MG63 (cell line): ENCODE measurements at places on chromosomes 5 and 9. TPM values are rescaled to one million over a fixed set of nuclear protein-coding genes. Genes with fewer than 3 reads are reported as not detected.

Gene RELL2
- 13.2 and 15.1 TPM in 2 replicates for total RNA-seq

Gene NELFB
- 56.3 and 75.6 TPM in 2 replicates for total RNA-seq

Gene MZB1
- total RNA-seq: not detected in 2 replicates

Gene PCDHA10
- not detected in 2 replicates for total RNA-seq

Gene GPX3
- total RNA-seq: 2.3 and 5.6 TPM in 2 replicates

Gene TRIM36
- 0.10 TPM in 1 of 2 replicates, not detected in the other for total RNA-seq

Gene STARD4
- 9.8 and 13.5 TPM in 2 replicates for total RNA-seq

DNA sequence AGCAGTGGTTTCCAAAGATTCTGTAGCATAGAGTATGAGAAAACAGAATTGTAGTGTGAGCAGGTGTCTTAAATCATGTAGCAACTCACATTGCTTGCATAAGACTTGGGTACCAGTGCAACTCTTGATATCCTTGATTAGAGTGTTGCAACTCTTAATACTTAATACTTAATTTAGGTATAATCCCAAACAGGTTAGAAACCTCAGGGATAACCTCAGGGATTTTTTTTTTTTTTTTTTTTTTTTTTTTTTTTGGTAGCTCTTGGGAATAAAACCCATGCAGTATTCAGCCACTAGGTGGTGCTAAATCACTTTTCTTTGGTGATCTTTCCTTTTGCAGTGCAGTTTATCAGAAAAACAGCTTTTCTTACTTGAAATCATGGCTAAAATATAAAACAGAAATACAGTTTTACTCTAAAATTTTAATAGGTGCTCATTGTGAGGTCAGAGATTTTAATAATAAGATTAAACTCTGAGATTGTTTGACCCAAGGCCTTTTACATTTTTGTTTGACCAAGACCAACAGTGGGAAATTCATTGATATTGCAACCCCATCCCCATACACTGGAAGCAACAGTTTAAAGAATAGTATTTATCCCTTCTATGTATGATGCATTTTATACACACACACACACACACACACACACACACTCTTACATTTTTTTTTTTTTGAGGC is 55.3 kb downstream of the ERAP1 start:
- no peak for DNase-seq

- no peak for DNase-seq
Observed at GRCh38 chr9:31470051-31470450, 914.4 kb upstream of the ACO1 start.

DNA sequence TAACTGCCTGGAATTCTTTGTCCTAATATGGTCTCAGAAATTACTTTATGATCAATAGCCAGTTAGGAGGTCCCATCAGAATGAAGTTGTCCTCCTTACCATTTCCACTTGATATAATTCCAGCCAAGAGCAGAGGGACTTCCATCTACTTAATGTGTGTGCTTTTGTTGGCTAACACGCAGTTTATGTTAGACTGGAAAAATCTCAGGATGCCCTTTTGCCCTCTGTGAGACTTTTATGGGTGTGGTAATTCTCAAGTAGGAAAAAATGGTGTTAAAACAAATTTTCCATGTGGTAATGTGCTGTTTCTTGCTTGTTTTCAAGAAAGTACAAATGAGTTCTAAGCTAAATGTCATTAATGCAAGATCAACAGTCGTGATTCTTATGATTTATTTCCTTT is 327.1 kb downstream of the MTRR start:
- no peak for DNase-seq

DNA sequence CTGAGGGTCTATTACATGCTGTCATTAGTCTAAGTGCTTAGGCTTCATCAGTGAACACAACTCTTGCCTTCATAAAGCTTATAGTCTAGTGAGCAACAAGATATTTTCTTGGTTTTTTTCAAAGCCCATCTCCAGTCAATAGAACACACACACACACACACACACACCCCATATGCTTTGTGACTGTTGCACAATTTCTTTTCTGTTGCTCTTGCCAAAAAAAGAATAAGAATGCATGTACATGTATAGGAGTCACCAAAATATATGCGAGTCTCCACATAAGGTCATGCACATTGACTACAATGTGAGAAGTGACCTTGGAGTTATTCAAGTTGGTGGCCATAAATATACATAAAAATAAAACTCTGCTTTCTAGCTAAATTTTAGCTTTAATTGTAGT is 351.5 kb upstream of the TLE4 start:
- no peak for DNase-seq

GRCh38 chr5:64339769-64340168 is 166.0 kb upstream of the RGS7BP start:
- no peak for DNase-seq

DNA sequence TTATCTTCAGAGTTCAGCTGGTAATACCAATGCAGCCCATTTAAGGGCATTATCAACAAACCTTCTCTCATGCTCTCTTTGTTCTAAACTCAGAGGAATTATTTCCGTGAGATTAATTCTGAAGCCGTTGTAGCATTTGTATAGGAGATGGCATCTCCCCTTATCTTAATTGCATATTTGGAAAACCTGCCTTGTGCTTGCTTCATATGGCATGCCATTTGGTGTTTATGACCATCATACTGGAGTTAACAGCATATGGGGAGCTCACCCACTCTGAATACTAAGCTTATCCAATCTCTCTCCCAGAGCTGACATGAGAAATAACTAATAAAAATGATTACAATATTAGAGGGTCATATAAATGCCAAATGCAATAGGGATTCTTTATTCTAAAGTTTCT is 243.2 kb downstream of the BRINP1 start:
- no peak for DNase-seq

DNA sequence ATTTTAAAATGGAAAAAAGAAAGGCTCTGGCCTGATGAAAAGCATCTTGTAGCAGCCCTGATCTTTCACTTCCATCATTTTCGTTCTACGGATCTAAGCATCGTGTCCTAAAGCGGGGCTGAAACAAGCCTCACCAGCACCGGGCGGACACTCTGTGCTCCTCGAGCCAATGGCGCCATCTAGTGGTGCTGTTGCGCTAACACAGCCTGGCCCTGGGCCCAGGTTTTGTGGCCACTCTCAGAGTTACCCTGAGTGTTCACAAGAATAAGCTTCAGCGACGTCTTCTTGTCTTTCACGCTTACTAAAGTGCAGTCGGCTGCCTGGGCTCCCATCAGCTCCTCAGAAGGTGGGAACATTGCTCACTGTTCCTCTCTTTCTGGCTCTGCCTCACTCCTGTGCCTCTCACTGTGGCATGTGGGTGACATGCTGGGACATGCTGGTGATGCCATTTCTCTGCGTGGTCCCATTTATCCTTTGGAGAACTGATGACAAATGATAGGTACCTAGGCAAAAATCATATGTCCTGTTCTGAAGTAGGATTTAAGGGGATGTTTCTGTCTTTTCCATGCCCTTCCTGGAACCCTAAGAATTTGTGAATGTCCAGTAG is 32.7 kb downstream of the DMRT3 start:
- peak; percentile 69 for DNase-seq

DNA sequence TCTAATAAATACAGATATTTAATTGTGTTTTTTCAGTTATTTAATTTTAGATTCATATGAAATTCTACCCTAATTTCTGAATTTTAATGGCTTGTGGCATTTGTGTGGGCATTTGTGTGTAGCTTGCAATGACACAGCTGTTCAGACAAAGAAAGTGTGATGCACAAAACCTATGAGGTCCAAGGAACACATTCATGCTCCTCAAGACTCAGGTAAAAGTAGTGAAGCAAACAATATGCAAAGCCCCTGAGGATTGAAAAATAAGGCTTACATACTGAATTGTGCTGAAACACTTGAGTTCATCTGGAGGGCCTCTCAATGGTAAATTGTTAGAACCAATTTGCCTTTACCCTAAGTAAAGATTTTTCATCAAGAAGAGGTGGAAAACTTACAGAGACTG is 28.1 kb downstream of the IL7R start:
- DNase-seq: no peak

DNA sequence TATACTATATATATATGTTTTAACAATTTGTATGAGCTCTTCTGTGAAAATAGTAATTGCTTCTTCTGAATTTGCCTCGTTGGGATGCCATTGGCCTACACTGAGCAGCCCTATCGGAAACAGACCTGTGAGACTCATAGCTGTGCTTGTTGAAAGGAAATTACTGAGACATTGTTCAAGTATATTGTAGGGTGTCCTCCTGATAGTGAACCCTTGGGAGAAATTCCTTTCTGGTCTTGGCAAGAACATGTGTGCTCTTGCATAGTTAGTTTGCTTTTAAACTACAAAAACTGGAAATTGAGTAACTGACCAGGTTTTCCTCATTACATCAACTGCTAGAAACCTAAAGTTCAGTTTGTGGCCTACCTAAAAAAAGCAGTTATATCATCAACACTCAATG is 160.9 kb downstream of the LURAP1L start:
- DNase-seq: no peak

- no peak for DNase-seq
Observed at GRCh38 chr9:131275332-131276093, 797 bp downstream of the FAM78A start.

DNA sequence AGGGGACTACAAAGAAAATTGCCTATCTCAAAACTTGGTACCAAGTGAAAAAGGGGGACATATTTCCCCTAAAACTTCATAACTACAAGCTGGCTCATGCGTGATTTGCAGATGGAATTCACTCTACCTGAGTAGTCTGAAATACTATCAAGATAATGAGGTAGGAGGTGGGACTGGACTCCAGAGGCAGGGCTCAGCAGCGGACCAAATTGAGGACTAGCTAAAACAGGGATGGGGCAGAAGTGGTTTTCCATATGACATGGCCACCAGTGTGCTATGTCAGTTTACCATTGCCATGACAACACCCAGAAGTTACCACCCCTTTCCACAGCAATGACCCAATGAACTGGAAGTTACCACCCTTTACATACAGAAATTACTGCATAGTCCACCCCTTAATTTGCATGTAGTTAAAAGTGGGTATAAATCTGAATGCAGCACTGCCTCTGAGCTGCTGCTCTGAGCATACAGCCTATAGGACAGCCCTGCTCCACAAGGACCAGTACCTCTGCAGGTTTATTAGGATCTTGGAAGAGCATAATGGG is 30.4 kb upstream of the TESK1 start:
- DNase-seq: no peak

DNA sequence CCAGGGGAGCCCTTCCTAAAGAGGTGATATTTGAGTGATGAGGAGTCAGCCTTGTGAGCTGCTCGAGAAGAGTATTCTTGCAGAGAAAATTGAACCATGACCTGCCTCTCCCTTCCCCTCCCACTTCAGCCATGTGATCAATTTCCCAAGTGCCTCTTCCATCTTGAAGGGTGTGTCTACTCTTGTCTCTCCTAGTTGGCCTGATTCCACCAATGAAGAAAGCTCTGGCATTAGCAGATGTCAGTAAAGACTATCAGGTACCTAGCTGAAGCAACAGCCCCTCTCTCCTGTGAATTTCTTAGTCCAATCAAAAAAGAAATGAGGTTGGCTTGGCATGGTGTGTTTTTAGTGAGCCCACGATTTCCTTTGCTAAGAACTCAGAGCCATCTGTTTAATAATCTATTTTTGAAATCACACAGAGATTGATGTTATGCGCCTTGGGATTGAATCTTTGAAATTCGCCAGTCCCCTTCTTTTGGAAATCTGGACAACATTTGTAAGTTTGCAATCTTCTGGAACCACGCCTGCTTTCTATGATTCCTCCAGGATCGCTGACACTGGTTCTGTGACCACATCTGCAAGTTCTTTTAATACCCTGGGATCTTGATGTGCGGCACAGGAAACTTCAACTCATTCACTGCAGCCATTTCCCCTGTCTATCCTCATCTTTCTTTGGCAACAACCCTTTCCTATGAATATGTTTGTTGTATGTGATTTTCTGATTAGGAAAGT is 404.6 kb downstream of the DMRT2 start:
- no peak for DNase-seq

GRCh38 chr5:1799110-1799601 is 481 bp downstream of the MRPL36 start:
- peak; percentile 56 for DNase-seq

DNA sequence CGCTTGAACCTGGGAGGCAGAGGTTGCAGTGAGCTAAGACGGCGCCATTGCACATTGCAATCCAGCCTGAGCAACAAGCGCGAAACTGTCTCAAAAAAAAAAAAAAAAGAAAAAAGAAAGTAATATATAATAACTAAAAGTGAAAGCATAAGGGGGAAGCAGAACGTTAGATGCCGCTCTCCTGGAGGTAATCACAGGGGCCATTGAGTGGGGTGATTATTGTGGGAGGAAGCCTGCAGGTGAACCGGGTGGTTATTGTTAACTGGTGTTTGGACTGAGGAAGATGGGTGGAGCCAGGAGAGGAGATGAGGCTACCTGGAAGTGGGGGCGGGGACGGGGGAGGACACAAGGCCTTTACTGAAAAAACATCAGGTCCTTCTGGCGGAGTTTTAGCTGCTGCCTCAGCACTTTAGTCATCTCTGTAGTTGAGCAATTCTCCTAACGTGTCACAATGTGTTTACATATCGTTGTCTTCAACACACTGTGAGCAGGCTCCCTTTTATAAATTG is 5.3 kb upstream of the TJP2 start:
- DNase-seq: no peak

DNA sequence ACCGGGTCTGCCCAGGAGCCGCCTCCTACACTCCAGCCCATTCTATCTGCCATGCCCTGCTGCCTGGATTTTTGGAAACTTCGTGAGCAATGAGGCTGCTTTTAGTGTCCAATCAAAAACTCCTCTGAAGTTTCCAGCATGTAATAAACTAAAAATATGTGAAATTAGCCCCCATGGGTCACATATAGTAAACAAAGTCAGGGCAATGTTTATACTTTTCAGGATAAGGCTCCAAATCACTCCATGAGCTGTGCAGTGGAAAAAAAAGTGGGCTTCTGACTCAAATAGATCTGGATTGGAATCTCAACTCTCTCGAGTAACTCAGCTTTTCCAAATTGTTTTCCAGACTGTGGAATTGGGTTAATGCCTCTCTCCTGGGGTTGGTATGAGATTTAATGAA is 68.2 kb downstream of the PIK3R1 start:
- no peak for DNase-seq

DNA sequence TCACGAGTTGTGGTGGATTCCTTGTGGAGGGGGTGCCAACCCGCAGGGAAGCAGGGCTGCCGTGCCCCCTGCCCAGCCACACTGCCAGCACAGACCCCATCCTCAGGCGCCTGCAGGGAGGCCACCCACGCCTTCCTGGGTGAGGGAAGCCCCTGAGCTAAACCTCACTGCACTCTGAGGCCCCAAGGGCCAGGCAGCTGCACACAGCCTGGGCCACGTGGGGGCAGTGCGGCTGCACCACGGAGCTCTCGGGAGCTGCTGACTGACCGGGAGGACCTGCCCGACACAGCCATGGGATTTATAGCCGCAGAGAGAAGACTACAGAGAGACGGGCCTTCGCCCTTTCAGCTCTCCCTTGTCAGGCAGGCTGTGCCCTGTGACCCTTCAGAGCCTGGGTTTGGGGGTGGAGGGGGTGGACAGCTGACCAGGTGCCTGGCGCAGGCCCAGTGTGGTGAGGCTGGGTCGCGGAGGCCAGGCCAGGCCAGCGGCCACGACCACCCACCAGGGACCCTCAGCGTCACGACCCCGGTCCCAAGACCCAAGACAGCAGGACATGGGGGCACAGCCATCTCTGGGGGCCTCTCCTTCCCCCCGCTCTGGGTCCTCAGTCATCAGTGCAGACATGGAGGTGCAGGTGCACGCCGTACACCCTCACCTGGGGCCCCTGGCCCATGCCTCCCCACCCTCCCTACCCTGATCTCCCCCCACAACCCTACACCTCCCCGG is 4.3 kb upstream of the AHRR start:
- DNase-seq: peak; percentile 78

- no peak for DNase-seq
Observed at GRCh38 chr9:96169484-96169883, 132.5 kb downstream of the HSD17B3 start.

GRCh38 chr5:168147568-168148360 is 143.7 kb upstream of the WWC1 start:
- DNase-seq: no peak
